Activated CD8-positive, alpha-beta memory T cell treated with anti-CD3 and anti-CD28 coated beads for 24 hours (primary cell): ENCODE measurements at places on chromosomes 4 and X.
A peak's percentile ranks its signal among the peaks of the same experiment; 100 is the strongest.

GRCh38 chrX:34585561-34585960 is 71.5 kb downstream of the TMEM47 start:
- DNase-seq, result no peak

DNA sequence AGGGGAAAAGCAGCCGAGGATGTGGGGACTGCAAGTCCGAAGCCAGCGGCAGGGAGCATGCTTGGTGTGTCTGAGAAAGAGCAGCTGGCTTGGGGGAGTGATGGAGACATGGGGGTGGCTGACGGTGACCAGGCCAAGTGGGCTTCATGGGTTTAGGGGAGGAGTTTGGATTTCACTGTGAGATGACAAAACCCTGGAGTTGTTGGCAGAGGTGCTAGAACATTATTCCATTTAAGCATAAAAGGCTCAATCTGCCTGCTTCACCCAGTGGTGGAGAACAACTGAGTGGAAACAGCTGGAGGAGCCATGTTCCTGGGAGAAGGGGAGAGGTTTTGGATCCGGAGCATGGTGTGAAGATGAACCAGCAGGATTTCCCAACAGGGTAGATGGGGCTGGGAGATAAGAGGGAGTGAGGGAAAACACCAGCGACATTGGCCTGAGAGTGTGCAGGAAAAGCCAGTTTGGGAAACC is 318.0 kb upstream of the TAPT1 start:
- no peak for DNase-seq

DNA sequence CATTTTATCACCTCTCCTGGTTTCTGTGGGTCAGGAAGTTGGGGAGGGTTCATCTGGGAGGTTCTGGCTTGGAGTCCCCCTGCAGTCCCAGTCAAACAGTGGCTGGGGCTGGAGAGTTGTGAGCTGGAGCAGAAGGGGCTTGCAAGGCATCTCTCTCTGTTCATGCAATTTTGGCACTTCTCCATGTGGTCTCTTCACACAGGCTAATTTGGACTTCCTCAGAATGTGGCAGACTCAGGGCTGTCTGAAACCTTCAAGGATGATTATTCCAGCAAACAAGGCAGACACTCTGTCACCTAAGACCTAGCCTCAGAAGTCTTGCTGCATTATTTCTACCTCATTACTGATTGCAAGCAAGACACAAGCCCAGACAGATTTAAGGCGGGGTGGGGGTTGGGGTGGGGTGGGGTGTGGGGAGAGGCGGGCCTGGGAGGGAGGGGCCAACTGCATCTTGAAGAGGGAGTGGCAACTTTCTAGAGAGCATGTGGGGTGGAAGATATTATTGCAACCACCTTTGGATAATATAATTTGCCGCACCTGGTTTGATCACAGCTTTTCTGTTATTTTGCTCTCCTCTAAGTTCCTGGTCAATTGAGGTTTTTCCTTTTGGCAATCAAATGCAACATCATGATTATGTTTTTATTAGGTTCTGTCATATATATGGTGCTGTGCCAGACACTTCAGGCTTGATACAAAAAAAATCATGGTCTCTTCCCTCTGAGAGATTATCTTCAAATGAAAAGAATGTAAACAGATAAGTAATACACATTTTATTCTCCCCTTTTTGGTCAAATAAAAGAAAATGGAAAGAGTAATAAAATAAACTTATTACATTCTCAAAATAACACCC is 799.5 kb downstream of the RPA4 start:
- no peak for DNase-seq

GRCh38 chrX:19705196-19705769 is 182.1 kb downstream of the SH3KBP1 start:
- DNase-seq, result no peak

DNA sequence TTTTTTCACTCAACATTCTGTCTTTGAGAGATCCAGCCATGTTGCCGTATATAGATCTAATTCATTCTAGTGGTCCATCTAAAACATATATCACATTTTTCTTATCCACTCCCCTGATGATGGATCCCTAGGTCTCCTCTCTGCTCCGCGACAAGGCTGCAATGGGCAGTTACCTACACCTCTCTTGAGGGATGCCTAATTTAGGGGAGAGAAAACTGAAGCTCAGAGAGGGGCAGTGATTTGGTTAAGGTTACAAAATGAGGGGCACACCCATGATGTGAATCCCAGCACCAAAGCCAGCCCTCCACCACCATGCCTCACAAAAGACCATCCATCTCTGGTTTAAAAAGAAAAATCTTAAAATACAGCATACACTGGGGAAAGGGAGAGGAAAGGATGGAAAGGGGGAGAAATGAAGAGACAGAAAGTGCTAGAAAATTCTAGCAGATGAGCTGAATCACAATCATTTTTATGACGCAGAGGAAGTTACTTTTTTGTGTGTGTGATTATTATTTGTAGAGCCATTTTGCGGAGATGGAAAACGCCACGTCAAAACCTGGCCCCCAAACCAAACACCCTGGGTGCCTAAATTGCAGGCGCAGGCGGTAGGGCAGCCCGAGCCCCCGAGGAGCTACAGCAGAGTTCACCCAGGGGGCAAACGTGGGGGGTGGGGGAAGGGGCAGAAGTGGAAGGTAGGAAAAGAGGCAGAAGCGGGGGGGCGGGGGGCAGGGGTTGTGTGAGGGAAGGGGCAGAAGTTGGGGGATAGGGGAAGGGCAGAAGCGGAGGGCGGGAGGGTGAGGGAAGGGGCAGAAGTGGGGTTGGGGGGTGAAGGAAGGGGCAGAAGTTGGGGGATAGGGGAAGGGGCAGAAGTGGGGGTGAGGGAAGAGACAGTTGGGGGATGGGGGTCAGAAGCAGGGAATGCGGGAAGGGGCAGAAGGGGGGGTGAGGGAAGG is 1.3 kb upstream of the TSPYL2 start:
- peak; percentile 50 for DNase-seq

DNA sequence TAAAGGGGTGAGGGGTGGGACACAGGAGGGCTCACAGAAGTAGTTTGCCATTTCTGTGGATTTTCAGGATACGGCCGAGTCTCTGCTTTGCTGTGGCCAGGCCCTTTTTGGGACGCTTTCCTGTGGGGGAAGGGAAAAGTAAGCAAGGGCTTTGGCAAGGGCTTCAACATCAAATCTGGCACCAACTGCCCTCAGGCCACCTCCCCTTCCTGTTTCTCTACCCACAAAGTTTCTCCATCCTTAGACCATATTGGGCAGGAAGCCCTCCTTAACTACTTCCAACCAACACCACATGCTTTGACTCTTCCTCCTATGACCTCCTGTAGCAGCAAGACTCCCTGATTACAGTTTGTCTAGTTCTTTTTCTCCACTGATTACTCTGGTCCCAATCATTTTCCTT is 105.1 kb downstream of the PHF8 start:
- DNase-seq, result no peak

GRCh38 chr4:112765317-112765974 is 128.5 kb downstream of the LARP7 start:
- no peak for DNase-seq

DNA sequence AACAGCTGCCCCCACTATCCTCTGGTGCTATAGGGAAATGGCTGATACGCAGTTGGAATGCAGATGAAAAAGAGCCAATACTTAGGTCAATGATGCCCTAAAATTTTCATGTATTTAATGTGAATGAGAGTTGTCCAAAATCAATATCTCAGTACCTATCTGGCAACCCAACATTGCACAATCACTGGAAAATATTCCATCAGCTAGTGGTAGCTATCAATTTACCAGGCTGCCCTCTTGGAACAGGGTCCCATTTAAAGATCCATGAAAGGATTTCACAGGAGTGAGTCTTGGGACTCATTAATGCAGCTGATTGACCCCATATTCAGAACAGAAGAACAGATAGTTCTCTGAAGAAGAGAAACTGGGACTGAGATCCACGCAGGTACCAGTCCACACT is 638.9 kb downstream of the SMARCA1 start:
- no peak for DNase-seq

GRCh38 chrX:2596045-2596444 is 95.0 kb upstream of the CD99 start:
- DNase-seq, result no peak

GRCh38 chr4:94409962-94410361 is 41.8 kb upstream of the PDLIM5 start:
- no peak for DNase-seq

DNA sequence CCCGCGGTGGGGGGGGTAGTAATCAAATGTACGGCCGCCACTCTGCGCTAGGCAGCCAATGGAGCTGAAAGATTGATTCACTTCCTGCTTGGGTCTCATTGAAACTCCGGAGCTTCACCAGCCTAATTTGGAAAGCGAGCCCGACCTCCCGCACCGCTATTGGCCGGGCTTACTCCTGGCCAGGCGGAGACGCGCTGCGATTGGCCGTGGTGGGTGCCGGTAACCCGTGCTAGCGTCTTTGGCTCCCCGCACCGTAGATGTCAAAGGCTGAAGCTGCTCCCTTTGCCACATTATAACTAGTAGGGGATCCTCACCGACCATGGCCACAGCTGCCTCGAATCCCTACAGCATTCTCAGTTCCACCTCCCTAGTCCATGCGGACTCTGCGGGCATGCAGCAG is at the start of gene POU3F4:
Gene POU3F4 (plus strand): TSS at position 285 of the 400 bp plus-strand sequence. CDS start 35 bp downstream, at position 320.
- DNase-seq, result no peak

DNA sequence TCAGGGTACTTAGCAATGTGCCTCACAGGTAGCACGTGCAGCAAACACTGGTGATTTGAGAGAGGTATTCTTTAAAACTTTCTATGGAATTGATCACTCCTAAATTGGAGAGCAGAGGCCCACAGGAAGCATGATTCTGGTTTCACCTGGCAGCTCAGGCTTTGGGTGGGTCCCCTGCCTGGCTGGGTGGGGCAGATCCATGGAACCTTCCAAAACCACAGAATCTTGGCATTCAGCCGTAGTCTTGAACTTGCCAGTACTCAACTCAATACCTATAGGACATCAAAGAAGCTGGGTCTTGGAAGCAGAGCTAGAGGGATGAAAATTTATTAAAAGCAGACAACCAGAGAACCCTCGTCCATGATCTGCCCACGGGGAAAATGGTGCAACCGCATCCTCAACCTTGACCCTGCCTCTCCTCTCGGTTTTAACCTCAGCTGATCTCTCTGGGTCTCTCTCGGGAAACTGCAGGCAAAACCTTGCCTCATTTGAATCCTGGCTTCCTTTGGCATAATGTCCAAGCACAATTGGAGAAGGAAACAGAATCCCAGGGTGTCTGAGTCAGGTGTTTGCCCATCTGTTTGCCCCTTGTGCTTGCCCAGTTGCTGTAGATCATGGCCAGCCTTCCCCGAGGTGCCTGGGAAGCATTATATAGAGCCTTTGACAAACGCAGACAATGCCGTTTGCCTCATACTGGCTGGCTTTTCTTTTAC is 22.9 kb downstream of the OTOP1 start:
- no peak for DNase-seq

DNA sequence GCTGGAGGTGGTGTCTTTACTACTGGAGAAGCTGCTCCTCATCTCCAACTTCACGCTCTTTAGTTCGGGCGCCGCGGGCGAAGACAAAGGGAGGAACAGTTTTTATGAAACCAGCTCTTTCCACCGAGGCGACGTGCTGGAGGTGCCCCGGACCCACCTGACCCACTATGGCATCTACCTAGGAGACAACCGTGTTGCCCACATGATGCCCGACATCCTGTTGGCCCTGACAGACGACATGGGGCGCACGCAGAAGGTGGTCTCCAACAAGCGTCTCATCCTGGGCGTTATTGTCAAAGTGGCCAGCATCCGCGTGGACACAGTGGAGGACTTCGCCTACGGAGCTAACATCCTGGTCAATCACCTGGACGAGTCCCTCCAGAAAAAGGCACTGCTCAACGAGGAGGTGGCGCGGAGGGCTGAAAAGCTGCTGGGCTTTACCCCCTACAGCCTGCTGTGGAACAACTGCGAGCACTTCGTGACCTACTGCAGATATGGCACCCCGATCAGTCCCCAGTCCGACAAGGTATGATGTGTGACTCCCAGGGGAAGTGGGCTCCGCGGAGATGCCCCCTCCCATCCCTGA is 634 bp downstream of the LRAT start:
- no peak for DNase-seq

DNA sequence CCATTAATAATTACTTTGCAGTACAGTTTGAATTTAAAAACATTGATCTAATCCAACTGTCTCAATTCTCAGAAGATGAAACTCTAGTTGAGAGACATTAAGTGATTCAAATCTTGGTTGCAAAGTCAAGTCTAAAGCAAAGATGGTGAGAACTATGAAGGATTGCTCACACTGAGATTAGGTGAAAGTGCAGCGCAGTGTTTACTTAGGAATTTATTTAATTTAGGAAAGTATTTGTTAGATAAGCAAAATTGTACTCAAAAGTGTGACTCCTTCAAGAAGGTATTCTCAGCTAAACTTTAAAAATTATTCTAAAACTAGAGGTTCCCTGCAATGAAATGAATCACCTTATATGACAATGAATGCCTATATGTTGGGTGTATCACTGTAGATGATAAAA is 454.9 kb downstream of the PDGFC start:
- DNase-seq, result no peak

DNA sequence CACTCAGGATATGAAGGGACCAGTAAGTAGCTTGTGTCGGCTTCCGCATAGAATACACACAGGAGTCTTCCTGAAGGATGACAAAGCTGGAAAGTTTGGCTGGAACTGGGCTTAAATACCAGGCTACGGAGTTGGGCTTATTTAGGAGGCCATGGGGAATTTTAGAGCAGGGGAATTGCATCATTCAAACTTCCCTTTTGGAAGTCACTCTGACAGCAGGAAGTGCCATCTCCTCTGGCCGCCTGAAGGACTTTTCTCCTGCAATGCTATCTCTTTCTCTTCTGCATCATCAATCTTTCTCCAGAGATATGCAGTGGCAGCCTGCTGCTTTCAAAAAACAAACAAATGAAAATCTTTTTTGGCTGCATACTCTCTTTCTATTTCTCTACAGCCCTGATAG is 48.4 kb upstream of the PAK3 start:
- no peak for DNase-seq
